ENCODE measurements at places on chromosomes 12 and 14.

DNA sequence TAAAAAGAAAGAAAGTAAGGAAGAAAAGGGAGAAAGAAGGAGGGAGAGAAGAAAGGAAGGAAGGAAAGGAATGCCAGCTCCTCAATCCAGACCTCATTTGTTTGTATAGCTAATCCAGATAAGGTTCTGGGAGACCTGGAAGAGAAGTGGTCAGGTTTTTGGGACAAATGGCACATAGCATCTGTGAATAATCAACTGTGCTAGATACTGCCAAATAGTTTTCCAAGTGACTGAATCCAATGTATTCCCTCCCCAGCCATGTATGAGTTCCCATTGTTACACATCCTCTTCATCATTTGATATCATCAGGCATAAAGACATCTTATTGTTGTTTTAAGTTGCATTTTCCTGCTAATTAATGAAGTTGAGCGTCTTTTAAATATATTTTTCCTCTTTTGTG, 18.6 kb upstream of the PTGR2 start:
- no peak for DNase-seq

DNA sequence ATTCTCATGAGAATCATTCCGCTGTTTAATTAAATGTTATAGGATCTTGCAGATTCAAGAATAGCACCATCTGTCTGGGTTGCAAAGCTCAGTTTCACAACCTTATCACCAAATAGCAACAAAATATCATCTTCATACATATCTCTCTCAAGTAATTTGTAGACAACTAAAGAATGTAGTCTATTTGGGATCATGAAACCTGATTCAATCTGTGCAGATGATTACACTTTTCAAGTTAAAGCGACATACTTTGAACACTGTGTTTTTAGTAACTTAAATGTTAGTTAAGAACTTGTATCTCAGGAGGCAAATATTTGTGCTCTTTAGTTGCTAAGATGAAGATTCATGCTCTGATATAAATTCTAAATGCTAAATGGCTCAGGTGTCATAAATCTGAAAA, 14.8 kb downstream of the MED13L start:
- DNase-seq, result no peak

DNA sequence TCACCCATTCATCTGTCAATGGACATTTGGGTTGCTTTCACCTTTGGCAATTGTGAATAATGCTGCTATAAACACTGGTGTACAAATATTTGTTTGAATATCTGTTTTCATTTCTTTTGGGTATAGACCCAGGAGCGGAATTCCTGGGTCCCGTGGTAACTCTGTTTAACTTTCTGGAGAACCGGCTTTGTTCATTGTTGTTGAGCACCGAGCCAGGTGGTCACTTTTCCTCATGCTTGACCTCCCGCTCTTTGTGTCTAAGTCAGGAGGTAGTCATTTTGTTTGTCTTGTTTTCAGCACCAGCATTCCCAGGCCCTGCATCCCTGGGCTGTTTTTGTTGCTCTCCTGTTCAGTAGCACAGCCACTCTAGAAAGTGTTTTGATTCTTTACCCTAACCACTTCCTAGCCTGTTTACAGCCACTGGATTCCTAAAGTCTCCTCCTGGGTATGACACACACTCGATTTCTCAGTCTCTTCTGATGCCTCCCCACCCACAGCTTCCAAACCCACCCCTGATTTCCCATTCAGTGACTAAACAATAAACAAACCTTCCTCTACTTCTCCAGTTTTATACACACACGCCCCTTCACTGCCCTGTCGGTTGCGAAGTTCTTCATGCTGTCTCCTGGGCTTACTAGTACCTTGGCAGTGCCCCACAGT, 37.9 kb downstream of the B4GALNT3 start:
- no peak for DNase-seq

GRCh38 chr14:52328276-52328675, 14.2 kb downstream of the PTGER2 start:
- DNase-seq, result no peak

GRCh38 chr12:107064687-107065086, 28.7 kb downstream of the CRY1 start:
- no peak for DNase-seq

DNA sequence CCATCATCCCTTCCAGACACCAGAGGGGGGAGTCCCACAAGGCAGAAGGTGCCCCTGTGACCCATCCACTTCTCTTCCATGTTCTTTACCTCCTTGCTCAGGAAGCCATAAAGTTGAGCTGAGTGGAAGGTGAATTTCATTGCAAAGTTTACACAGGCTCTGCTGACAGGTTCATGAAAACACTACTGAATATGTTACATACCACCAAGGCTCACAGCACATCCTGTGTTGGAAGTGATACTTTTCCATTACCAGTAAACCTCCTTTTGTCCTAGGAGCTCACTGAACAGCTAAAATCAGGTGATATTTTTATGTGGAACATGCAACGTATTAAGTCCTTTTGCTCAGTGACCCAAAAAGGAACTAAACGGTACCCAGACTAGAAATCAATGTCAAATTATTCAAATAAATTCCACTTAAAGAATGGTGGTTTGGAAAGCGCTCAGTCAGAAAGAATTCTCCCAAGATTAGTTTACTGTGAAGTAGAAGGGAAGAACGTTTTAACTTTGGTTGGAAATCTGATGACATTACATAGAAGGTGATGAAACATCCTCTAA, 196.2 kb upstream of the NUDT4 start:
- no peak for DNase-seq

All from activated T-helper 1 cell treated with Interleukin-2 at 50 U/mL for 16 hours (primary cell).